ENCODE measurements at places on chromosomes 3 and 15.

- no peak for DNase-seq
Observed at GRCh38 chr15:57921371-57921770, 144.1 kb downstream of the ALDH1A2 start.

DNA sequence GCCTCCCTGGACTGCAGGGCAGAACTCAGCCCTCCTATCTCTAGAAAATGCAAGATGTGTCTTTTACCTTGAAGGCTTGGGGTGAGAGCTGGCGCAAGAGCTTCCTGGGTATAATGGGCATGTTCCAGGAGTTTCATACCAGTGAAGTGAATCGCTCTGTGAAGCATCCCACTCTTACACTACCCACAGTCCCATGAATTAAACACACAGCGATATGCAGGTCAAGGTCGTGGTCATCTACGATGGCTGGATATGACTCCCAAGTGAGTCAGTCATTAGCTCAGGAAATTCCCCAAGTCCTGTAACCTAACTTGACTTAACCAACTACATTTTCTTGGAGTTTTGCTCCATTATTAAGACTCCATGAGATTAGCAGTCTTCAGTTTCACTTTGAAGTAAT is 439.7 kb downstream of the NTRK3 start:
- peak; percentile 71 for DNase-seq

GRCh38 chr3:156511987-156512677 is 42.8 kb downstream of the SSR3 start:
- DNase-seq = no peak

DNA sequence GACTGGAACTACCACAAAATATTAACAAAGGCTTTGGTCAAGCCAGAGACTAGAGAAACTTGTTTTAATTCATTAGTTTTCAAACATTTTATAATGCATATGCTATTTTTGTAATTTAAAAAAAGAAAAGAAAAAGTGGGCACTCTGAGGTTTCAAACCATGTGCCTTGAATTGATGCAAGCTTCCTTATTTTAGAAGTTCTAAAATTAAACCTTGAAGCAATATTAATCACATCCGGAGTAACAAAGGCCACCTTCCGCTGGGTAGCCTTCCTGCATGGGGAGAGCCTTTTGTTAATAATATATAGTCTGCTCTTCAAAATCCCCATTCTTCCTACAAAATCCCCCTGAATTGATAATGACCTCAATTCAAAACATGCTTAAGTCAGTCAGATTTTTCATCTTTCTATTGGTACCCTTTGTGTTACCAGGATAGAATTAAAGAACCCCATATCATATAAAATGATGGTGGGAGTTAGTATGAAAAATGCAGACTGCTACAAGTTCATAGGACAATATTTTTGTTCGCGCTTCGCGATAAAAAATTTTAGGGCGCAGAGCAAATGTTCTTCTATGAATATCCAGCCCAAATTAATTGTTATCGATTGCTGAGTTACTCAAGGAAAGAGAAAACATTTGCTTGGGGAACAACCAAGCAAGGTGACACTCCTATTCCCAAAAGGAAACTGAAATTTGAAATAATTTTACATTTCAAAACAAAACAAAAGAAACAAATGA is 30.6 kb downstream of the LDHAL6B start:
- DNase-seq = no peak

- peak; percentile 4 for DNase-seq
Observed at GRCh38 chr3:74000725-74001124, 376.0 kb upstream of the PDZRN3 start.

DNA sequence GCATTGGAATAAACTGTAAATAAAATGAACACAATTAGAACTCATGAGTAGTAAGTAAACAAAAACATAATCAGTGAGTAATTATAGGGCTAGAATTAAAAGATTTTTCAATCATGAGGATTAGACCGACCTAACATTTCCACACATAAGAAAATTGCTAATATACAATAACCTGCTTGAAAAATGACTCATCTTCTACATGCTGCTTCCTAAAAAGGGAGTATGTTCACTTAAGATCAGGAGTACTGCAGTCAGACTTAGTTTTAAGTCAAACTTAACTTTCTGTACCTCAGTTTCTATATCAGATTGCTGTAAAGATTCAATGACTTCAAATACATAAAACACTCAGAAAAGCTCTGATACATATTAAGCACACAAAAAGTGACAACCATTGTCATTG is 22.6 kb upstream of the NEK10 start:
- DNase-seq = no peak

DNA sequence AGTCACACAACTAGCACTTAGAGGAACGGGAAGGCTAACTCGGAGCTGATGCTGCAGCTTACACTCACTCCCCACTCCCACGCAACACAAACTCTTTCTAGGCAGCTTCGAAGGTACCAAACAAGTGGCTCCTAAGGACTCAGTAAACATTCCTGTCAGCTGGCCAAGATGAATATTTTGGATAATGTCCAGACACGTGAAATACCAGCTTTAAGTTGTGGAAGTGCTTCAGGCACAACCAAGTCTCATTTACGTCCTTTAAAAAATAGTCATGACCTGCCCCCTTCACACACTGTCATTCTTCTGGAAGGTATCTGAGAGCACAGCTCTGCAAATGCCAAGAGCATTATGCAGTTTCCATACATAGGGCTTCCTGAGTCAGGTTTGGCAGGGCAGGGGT is 1005.9 kb upstream of the CFAP20DC start:
- DNase-seq = peak; percentile 20

GRCh38 chr3:66898155-66898554 is 100.0 kb upstream of the KBTBD8 start:
- DNase-seq = no peak

DNA sequence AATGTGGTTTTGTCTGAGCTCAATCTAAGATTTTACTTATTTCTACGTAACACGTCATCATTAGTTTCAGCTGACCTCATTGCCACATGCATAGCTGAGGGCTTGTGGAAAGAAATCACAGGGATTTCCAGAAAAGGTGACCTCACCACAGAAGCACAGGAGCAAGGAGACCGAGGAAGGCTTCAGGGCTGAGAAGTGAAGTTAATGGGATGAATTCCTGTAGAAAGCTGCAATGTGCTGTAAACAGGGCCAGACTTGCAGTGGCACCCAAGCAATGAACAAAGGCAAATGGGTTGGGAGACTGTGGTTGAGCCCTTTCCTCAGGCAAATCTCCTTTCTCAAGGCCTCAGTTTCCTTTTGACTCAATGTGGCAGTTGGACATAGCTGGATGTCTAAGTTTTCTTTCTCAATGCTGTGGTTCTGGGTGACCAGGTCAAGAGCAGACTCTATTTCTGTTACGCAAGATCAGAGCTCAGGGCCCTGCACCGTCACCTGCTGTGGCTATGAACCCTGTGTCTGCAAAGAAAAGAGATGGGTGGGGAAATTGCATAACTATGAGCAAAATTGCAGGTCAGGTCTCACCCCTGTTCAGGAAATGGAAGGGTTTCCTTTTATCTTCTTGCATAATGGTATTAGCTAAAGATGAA is 252.2 kb upstream of the TBL1XR1 start:
- DNase-seq = no peak

DNA sequence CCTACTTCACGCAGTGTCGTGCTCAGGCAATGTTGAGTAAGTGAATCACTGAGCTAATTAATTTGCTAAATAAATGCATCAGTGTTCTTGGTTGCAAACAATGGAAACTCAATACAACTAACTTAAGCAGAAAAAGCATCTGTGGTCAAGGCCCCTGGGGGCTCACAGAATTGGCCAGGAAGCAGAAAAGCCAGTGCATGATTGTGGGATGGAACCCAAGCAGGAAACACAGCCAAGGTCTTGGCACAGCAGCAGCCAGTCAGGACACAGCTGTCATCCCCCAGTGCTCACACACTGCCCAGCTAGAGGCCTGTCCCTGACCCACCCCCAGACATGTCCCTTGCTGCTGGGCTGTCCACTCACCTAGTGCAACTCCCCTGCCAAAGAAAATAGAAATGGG is 85.9 kb downstream of the AQP9 start:
- no peak for DNase-seq

DNA sequence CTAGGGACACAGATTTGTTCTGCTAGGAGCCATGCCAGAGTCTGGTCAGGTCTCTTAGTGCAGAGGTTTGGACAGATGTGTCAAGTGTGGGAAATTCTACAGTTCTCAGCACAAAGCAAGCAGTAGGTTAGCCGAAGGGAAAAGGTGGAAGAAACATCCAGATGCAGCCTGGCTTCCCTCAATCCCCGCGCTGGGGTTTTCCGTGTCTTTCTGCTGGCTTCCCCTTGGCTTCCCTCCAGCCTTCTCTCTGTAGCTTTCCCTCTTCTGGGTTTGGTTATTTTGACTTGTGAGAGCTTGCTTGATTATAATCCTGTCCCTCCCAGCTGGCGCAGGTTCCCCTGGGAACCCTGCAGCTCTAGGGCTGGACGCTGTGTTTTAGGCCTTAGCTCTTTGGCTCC is 4.1 kb downstream of the TF start:
- no peak for DNase-seq

GRCh38 chr3:47515864-47516319 is 2.4 kb upstream of the ELP6 start:
- no peak for DNase-seq

GRCh38 chr15:88401251-88401995 is 65.8 kb downstream of the MRPL46 start:
- no peak for DNase-seq

DNA sequence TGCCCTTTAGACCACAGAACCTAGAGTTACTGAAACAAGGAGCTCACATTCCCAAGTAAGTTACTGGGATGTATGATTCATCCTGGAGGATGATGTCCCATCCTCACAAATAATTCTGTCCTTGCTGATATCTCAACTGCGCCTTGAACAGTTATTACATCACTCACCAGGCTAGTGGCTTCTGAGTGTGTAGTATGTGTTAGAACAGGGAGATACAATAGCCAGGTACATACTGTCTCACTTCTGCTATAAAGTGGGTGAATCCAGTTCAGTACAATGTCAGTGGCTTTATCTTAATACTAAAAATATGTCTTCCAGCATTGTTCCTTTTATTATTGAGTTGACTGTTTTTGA is 483.2 kb upstream of the FRG2C start:
- DNase-seq = no peak

GRCh38 chr3:122458992-122459391 is 43.1 kb upstream of the WDR5B start:
- peak; percentile 13 for DNase-seq

DNA sequence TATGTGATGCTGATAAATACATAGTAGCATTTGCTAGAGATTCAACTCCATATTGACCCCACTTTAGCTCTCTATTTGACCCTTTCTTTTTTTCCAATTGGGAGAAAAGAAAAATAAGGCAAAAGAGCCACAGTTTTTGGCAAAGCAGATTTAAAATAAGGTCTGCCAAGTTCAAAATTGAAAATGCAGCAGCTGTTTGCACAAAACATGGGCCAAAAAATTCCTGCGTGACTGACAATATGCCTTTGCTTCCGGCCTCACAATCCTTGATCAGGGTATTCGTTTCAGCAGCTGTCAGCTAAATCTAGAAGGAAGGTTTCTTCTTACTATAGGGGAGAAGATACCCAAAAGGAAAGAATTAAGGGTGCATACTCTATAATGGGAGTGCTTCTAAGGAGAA is 563.5 kb upstream of the CCDC54 start:
- no peak for DNase-seq

Measured in skeletal muscle cell (primary cell).